CD4-positive, alpha-beta T cell treated with Interleukin-4 for 1 hour (primary cell): ENCODE measurements at places on chromosomes 2 and 18.

DNA sequence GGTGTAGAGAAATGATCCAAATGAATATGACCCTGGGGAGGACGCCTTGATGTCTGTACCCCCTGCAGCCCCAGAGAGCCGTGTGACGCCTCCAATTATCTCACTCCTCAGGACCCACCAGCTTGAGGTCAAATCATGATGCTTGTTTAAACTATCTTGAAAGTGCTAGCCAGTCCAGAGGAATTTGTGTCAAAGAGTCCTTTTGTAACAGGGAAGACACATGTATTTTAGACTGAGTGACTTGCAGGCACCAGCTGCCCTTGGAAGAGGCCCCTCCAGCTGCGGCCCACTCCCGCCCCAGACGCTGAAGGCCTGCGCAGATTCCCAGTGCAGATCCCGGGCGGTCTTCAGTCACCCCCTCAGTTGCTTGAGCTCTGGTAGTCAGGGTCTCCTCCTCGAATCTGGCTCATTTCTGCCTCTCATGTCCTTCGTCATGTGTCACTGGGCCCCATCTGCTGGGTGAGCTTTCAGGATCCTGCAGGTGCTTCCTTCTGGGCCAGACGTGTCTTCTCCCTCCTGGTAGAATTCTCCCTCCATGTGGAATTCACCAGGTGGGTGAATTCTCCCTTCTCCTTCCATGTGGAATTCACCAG is 77.4 kb downstream of the RNF144A start:
- DNase-seq: no peak

GRCh38 chr2:112483831-112484230 is 1.9 kb downstream of the TTL start:
- no peak for DNase-seq

DNA sequence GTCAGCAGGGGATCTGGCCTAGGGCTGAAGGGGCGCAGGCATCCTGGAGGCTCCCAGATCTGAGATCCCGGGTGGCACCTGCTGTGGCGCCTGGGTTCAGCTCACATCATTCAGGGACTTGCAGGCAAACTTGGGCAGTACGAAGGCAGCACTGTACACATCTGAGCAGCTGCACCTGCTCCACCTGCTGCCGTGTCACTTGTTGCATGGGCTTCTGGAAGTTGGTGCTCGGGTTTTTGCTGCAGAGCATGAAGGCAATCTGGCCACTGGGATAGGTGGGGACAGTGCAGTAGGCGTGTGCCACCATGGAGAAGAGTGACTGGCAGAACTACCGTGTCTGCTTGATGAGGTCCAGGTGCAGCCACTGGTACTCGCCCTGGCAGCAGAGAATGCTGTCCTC is 48.6 kb downstream of the UGGT1 start:
- DNase-seq: no peak

GRCh38 chr18:78521744-78522143 is 457.9 kb upstream of the SALL3 start:
- DNase-seq: no peak
